Endothelial cell (in vitro differentiated cells): ENCODE measurements at places on chromosomes 6 and 20. TPM values are rescaled to one million over a fixed set of nuclear protein-coding genes. Genes with fewer than 3 reads are reported as not detected.

- no peak for DNase-seq
Observed at GRCh38 chr6:14583826-14584225, 466.3 kb downstream of the CD83 start.

- no peak for DNase-seq
Observed at GRCh38 chr6:157724138-157724820, 98.8 kb upstream of the SNX9 start.

GRCh38 chr20:19742974-19743639 is 15.0 kb upstream of the RIN2 start:
- no peak for DNase-seq

- DNase-seq = no peak
Observed at GRCh38 chr20:62656197-62656918, 14.1 kb downstream of the SLCO4A1 start.

DNA sequence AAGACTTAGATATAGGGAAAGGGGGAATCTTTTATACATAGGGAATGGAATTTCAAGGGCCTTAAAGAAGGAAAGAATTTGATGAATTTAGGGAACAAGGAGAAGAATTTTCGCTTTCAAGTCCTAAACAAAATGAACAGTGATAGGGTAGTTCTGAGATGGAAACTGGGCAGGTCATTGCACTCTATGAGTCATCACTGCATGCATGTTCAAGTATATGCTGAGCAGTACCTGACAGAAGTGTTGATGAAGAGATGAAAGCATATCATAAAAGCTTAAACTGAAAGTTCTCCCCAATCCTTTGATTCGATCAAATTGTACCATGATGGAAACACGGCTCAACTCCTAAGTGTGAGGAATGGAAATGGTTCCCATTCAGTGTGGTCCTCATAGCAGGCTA is 271.0 kb downstream of the TSHZ2 start:
- DNase-seq = no peak

LY6G6D gene
- total RNA-seq = not detected

OXT gene
- not detected for total RNA-seq

RBM24 gene
- total RNA-seq = 19.6 TPM

CFAP61 gene
- not detected for total RNA-seq
